NCI-H1436 treated with DMSO at 0.1 percent for 48 hours (cell line): ENCODE measurements at places on chromosomes 1 and 21.

GRCh38 chr1:225666495-225666894 is 13.6 kb upstream of the ENAH start:
- DNase-seq, result no peak

DNA sequence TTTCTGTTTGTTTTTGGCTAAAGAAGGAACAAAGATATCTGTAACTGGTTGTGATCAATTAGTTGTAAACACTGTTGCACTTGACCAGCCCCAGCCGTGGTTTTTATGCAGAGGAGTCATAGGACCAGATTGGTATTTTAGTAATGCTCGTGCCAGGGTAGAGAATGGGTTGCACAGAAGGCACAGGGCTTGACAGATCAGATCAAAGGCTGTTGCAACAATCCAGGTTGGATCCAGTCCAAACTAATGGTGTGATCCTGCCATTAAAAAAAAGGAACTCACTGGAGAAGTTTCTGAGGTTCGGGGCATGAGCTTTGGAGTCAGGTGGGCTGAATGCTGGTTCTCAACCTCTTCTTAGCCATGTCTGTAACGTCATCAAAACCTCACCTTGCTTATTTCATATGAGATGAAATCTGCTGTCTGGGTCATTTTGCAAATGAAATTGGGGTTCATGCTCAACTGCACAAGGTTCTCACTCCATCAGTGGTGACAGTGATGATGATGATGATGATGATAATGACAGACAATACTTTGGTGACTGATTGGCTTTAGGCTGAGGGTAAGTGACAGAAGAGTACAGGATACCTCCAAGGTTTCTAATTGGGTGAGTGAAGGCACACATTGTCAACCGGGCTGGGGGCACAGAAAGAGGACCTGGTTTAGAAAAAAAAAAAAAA is 43.1 kb downstream of the ZNF281 start:
- no peak for DNase-seq

DNA sequence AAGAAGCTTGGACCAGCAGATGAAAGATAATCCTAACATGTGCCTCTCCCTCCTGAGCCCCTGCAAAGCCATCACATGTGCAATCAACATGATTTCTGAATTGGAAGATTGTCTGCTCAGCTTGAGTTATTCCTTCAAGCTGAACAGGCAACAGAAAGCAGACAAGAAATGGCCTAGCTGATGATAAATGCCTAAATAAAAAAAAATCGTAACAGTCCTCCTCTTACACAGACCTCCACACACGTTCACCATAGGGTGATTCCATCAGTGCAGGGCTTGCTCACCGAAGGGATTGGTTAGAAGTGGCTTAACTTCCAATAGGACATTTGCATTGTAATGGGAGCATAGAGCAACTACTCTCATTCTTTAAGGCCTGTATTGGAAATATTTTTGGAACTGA is 14.6 kb downstream of the KRTAP19-8 start:
- no peak for DNase-seq

- DNase-seq, result no peak
Observed at GRCh38 chr1:22111620-22112019, 31.3 kb downstream of the WNT4 start.

DNA sequence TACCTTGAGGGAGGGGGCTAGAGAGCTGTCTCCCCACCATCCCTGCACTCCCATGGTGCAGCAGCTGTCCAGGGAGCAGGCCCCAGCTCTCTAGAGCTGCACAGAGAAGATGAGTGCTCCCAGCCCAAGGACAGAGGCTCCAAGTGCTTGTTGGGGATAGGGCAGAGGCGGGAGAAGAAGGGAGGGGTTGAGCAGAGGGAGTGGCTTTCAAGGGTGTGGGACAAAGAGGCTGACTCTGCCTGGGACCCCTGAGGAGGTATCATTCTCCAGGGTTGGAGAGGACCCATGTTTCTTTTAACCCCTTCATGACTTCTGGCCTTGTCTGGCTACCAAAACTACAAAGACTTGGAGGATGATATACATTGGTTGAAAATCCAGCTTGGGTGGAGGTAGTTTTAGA is 14.6 kb downstream of the FOXD2 start:
- DNase-seq, result no peak

DNA sequence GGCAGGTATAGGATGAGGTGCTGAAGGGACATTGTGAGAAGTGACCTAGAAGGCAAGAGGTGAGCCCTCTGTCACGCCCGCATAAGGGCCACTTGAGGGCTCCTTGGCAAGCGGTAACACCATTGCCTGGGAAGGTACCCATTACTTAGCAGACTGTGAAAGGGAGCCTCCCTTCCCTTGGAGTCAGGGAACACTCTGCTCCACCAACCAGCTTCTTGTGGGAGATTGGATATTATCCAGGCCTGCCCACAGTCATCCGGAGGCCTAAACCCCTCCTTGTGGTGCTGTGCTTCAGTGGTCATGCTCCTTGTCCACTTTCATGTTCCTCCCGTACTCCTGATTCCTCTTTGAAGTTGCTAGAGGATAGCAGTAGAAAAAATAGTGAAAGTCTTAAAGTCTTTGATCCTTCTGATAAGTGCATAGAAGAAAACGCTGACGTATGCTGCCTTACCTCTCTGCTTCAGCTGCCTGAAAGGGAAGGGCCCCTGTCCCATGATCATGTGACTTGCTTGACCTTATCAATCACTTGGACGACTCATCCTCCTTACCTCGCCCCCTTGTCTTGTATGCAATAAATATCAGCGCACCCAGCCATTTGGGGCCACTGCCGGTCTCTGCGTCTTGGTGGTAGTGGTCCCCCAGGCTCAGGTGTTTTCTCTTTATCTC is 16.0 kb downstream of the RBBP4 start:
- no peak for DNase-seq

DNA sequence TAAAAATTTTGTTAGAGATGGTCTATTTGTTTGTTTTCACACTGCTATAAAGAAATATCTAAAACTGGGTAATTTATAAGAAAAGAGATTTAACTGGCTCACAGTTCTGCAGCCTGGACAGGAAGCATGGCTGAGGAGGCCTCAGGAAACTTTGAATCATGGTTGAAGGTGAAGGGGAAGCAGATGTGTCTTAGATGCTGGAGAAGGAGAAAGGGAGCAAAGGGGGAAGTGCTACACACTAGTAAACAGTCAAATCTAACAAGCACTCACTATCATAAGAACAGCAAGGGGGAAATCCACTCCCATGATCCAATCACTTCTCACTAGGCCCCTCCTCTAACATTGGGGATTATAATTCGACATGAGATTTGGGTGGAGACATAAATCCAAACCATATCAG is 76.8 kb upstream of the COL24A1 start:
- no peak for DNase-seq

DNA sequence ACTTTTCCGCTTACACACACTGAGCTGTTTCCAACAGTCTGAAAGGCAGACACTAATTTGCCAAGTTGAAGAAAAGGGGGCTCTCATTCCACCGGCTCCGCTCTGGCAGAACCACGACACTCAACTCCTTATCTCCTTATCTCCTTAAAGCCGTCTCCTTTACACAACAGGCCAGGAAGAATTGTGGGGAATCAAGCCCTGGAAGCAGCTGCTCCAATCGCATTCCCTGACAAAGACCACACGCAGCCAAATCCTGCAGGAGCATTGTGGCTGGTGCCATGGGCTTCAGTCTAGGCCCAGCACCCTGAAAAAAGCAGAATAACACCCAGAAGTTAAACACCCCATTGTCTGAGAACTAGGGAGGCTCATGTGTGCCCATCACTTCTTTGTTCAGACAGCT is 24.1 kb downstream of the SUSD4 start:
- no peak for DNase-seq

DNA sequence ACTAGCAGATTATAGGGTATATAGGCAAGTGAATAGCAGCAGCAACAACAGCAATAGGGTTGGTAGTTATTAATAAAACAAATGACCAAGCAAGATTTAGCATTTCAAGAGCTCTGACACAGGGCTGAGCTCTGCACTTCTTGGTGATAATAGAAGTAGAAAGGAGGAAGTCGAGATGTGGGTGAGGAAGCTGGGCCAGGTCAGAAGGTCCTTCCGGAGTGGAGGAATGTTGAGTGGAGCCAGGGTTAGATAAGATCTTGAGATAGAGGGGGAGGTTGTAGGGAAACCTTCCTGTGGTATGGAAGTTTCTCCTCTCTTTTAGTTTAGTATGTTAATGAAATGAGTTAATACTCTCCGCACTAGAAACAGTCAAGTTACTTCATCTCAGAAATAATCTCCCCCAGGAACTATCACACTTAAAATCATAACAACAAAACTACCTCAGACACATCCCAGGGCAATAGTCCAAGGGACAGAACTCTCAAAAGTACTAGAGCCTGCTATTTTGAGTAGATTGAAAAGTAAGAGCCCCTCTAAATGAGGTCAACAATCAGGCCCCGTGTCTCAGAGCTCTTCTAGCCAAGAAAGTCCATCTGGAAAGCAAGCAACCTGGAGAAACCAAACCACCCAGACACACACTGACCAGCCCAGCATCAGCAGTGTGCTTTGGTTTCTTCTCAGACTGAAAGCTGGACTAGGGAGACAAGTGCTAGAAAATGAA is 45.4 kb upstream of the ATP1B1 start:
- DNase-seq, result no peak
